ENCODE measurements at places on chromosomes 6 and 20.

DNA sequence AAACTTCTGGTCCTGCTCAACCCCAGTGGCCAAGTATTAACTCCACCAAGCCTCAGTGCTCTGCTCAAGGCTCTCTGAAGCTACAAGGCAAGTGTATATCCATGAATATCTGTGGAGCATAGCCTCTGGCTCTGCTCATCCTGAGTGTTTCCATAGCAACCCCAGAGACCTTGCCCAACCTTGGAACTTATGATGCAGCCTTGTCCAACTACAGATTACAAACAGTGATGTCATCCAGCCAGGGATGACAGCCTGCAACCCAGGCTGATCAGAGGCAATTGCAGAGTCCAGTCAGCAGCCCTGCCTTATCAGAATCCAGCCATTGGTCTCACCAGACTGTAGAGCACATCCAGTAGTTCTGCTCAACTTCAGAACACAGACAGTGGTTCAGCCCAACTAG lies 65.5 kb upstream of the SPACA1 start:
- DNase-seq = no peak

DNA sequence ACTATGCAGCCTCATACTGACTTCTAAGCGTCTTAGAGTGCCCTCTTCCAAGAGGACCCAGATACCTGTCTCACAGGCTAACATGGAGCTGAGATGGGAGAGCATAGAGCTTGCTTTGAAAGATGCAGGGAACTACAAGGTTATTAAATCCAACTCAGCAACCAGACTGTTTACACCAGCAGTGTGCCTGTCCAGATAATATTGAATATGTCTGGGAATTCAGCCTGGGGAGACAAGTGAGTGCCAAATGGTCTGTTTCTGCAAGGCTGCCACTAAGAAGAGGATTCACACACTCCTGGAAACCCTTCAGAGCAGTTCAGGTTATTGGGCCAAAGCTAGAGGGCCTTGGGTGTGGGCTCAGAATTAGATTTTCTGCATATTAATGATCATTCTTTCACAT lies 547.8 kb downstream of the PTPRT start:
- no peak for DNase-seq

DNA sequence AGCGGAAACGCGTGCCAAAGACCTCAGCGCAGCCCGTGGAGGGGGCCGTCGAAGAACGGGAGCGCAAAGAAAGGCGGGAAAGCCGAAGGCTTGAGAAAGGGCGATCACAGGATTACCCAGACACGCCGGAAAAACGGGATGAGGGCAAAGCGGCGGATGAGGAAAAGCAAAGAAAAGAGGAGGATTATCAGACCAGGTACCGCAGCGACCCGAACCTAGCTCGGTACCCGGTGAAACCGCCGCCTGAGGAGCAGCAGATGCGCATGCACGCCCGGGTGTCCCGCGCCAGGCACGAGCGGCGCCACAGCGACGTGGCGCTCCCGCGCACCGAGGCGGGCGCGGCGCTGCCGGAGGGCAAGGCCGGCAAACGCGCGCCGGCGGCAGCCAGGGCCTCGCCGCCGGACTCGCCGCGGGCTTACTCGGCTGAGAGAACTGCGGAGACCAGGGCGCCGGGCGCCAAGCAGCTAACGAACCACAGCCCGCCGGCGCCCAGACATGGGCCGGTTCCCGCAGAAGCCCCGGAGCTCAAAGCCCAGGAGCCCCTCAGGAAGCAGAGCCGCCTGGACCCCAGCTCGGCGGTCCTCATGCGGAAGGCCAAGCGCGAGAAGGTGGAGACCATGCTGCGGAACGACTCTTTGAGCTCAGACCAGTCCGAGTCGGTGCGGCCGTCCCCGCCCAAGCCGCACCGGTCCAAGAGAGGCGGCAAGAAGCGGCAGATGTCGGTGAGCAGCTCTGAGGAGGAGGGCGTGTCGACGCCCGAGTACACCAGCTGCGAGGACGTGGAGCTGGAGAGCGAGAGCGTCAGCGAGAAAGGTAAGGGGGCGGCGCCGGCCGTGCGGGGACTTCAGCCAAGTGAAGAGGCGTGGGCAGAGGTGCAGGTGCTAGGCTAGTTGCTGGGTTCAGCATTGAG lies 296.2 kb downstream of the RIMS1 start:
- peak; percentile 70 for DNase-seq

- peak; percentile 27 for DNase-seq
These were observed 72.5 kb upstream of the MYLIP start for GRCh38 chr6:16056263-16056870.

- DNase-seq = no peak
These were observed 20.9 kb downstream of the EDN1 start for GRCh38 chr6:12311106-12311505.

Data from AG20443 (cell line).